GM19239 (cell line): ENCODE measurements at places on chromosomes 12 and 14.

GRCh38 chr12:42936991-42937390 lies 347.4 kb upstream of the PRICKLE1 start:
- DNase-seq, result no peak

- DNase-seq, result no peak
These were observed 361.9 kb upstream of the TMTC1 start for GRCh38 chr12:30145684-30146032.

GRCh38 chr14:95948558-95948981 lies 71.9 kb downstream of the TUNAR start:
- no peak for DNase-seq

DNA sequence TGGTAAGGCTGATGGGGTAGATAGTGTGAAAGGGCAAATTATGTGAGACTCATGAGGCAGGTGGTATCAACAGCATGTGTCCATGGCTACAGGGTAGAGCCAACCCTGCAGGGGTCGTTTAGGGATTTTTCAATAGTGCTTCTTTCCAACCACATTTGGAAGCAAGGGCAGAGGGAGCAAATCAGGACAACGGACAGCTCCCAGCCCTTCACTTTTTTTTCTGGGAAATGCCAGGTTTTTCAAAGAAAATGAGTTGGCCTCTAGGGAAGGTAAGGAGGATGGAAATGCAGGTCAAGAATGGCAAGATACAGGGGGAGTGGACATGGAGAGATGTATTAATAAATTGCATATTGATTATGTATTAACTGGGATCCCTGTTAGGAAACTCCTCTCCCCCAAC lies 4.9 kb upstream of the CMA1 start:
- no peak for DNase-seq

GRCh38 chr14:32724867-32725471 lies 213.7 kb upstream of the NPAS3 start:
- DNase-seq, result no peak

DNA sequence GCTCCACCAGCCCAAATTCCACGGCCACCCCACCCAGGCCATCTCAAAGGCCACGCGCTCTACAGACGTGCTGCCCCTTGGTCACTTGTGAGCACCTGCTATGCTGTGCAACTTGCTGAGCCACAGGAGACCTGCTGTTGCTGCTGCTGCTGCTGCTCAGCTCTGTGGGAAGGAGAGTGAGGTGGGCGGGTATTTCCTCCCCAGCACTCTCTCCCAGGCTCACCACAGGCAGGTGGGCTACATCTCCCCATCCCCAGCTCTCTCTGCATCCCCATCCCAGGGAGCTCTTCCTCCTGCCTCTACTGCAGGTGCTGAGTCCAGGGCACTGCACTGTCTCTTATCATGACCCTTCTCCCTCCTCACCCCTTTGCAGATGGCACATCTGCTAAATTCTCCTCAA lies 306.9 kb downstream of the BCL11B start:
- DNase-seq, result no peak

- no peak for DNase-seq
These were observed 16.8 kb upstream of the CACNA2D4 start for GRCh38 chr12:1935242-1935641.

- DNase-seq, result no peak
These were observed 334.1 kb downstream of the BCL11B start for GRCh38 chr14:98937712-98938505.

- no peak for DNase-seq
These were observed 11.0 kb upstream of the LALBA start for GRCh38 chr12:48580831-48581230.
